Esophagus muscularis mucosa (tissue), 4 donors: ENCODE measurements at places on chromosomes 12 and 14. TPM values are rescaled to one million over a fixed set of nuclear protein-coding genes. Genes with fewer than 3 reads are reported as not detected.

Gene SPTB
- total RNA-seq, result 0.83 TPM

Gene CLEC14A
- 35.0 TPM for total RNA-seq

Gene FAM90A1
- not detected for total RNA-seq

Gene TSPAN11
- 17.8 TPM for total RNA-seq

Gene TMCC3
- 17.0 TPM for total RNA-seq

Gene SDR9C7
- total RNA-seq, result not detected

Gene PAX9
- total RNA-seq, result 0.57 TPM

Gene PRICKLE1
- 36.9 TPM for total RNA-seq

Gene TDRD9
- total RNA-seq, result 2.9 TPM

Gene SRRM4
- not detected for total RNA-seq
